ENCODE measurements at places on chromosomes 1 and 21.

DNA sequence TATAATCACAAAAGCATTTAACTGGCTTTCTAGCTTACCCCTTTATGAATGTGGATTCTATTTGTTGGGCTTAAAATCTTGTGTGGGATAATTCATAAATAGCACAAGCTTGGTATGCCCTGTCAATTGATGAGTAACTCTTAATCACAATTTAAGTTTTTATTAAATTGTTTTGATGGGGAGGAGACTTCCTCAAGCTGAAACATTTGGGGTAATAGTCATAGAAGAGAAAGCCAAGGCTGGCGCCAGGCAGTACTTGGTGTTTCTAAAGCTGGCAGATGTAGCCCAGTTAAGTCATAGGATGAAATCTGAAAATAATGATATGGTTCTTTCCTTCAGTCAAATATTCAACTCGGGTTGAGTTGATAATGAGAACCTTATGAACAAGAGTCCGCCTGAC is 167.2 kb downstream of the FMN2 start:
- DNase-seq: no peak

GRCh38 chr1:158924677-158925076 is 6.7 kb upstream of the PYHIN1 start:
- DNase-seq: no peak

- peak; percentile 75 for DNase-seq
Measured at GRCh38 chr1:24910751-24911650, 19.1 kb downstream of the RUNX3 start.

DNA sequence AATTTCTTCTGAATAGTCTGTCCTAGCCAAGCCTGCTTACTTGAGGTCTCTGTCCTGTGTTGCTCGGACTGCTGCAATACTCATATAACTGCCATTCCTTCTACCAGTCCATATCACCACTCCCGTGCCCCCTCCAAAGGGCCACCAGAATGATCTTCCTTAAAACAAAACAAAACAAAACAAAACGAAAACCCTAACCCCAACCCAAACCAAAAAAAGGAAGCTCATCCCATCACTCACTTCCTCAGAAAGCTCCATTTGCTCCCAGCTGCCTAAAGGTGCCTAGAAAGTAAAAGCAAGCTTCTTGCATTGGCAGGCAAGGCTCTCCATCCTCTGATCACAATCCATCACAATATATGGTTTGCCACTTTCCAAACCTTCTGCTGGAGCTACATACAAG is 20.3 kb downstream of the USP24 start:
- no peak for DNase-seq

GRCh38 chr21:31629972-31630711 is 29.4 kb upstream of the SOD1 start:
- DNase-seq: no peak

DNA sequence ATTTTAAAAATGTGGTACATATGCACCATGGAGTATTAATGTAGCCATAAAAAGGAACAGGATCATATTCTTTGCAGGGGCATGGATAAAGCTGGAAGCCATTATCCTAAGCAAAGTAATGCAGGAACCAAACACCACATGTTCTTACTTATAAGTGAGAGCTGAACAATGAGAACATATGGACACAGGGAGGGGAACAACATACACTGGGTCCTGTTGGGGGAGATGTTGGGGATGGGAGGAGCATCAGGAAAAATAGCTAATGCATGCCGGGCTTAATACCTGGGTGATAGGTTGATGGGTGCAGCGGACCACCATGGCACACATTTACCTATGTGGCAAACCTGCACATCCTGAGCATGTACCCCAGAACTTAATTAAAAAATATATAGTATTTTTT is 352.5 kb upstream of the KAZN start:
- no peak for DNase-seq

GRCh38 chr1:172466795-172467407 is 23.0 kb upstream of the PIGC start:
- DNase-seq: no peak

DNA sequence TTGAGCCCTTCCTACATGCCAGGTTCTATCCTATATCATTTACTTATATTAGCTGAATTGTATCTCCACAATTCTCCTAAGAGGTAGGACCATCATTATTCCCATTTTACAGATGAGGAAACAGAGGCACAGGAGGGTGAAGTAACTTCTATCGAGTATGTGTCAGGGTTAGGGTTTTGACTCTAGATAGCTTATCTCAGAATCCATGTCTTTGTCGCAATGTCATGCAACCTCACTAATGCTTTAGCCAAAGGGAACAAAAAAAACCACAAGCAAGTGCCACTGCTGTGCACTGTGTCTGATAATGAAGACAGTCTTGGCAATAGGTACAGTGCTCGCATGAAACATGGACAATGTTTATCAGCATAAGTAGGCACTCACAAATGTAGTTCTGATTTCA is 95.4 kb upstream of the CLDN14 start:
- DNase-seq: no peak

GRCh38 chr1:11286735-11287410 is 13.9 kb downstream of the UBIAD1 start:
- no peak for DNase-seq

DNA sequence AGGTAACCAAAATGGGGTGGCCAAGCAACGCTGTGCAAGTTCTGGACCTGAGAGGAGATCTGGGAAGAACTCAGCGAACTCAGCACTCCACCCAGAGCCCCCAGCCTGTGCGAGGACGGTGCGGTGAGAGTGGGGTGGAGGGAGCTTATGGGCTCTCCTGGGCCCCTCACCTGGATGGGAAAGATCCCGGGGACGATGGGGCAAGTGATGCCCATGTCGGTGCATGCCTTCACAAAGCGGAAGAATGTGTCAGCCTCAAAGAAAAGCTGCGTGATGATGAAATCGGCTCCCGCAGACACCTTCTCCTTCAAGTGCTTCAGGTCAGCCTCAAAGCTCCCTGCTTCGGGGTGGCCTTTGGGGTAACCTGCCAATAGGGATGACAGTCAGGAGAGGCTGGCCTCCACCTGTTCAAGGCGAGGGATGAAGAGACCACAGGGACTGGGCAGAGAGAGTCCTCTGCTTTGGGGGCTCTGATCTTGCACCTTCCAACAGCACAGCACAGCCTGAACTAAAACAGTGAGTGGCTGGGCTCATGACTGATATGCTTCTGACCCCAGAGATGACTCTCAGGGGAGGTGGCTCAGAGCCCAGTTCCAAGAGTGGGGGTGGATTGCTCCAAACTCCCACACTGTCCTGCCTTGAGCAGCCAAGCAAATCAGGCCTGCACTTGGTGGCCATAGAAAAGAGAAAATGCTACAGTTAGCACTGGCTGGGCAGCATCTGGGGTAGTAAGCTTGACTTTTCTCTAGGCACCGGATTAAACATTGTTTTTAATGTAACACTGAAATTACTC is 9.5 kb downstream of the MTHFR start:
- DNase-seq: no peak

DNA sequence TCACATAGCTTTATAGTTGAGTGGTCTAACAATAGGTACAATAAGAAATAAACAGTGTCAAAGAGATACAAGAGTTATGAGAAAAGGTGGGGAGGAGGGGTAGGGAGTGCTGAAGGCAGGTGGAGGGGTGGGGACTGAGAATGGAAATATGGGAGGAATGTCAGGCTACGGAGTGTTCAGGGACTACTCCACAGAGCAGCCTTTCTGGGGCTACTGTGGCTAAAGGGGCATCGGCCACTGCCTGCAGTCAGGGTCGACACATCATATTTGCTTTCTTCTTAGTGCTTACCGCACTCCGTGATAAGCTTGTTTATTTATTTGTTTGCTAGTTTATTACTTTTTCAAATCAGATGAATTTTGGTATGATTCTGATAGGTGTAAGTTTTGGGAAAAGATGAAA is 34.4 kb upstream of the CRNN start:
- DNase-seq: no peak

- DNase-seq: no peak
Measured at GRCh38 chr1:169595764-169596711, 9.8 kb upstream of the F5 start.

- DNase-seq: peak; percentile 42
Measured at GRCh38 chr1:213374369-213374768, 323.3 kb downstream of the RPS6KC1 start.

DNA sequence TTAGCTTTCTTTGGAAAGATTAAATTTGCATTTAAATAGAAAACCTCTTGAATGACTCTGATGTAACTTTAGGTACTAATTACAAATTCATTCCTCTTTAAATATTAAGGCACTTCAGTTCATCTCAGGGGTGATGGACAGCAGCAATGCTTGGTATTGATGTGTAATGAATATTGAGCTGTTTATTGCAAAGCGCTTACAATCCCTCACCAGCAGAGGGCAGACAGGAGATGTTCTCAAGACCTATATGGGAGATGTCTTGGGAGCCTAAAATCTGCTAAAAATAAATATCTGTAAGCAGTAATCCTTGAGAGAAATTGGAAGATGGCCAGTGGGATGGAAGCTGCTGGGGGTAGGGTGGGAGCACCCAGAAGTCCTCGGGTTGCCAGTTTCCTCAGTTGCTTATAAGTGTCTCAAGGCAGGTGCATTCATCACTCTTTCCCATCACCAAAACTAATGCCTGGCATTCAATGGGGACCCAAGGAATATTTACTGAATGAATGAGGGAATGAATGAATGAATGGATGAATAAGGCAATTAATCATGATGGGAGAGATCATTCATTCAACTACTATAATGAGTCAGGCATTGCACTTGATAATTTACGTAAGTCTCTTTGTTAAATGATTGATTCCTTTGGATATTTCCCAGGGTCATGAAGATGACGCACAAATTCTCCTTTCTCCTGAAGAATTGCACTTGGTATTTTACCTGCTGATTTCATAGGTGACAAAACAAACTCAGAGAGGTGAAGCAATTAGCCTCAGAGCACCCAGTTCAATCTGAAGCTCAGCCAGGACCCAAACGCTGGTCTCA is 2.3 kb downstream of the KLHDC8A start:
- peak; percentile 20 for DNase-seq

DNA sequence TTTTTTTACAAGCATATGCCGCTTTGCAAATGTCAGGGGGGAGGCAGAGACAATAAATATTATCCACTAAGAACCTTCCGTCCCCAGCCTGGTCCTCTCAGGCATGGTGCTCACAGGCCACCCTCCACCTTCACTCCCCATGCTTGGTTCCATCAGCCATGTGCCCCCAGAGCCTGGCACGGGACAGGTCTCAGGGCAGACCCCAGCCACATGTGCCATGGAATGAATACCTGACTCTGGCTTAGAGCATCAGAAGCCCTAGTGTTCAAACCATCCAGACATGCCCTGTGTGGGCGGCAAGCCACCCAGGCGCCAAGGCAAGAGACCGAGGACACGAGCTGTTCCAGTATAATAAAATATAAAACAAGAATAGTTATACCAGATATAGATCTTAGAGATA is 5.4 kb downstream of the LSS start:
- DNase-seq: no peak

DNA sequence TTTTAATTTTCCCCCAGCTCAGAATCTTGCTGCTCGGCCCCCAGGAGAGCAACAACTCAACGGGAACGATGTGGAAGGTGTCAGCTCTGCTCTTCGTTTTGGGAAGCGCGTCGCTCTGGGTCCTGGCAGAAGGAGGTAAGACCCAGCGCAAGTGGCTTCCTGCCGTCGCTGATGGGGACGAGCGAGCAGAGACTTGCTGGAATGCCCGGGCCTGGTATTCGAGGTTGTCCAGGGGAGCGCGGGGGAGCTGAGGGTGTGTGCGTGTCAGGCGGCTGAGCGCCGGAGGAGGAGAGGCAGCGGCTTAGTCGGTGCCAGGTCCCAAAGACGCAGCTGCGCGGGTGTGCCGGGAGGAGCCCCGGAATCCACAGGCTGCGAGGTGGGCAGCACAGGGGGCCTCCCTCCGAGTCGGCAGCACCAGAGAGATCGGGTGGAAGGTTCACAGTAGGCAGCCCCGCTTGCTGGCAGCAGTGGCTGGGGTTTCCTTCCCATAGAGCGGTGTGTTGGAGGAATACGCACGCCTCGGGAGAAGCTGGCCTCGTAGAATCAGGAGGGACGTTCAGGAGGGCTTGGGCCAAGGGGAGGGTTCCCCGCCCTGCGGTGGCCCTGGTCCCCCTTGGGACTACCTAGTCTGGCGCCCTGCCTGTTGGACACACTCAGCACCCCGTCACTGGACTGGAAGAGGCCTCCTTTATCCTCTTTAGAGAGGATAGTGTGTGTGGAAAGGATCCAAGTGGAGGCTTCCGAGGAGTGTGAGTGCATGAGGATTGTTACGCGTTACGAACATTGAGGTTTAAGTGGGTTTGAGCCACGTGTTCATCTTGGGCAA is 547 bp downstream of the PDPN start:
- no peak for DNase-seq

- DNase-seq: no peak
Measured at GRCh38 chr1:157584503-157584902, 13.4 kb downstream of the FCRL4 start.

- no peak for DNase-seq
Measured at GRCh38 chr1:151294742-151295462, 12.8 kb downstream of the ZNF687 start.

DNA sequence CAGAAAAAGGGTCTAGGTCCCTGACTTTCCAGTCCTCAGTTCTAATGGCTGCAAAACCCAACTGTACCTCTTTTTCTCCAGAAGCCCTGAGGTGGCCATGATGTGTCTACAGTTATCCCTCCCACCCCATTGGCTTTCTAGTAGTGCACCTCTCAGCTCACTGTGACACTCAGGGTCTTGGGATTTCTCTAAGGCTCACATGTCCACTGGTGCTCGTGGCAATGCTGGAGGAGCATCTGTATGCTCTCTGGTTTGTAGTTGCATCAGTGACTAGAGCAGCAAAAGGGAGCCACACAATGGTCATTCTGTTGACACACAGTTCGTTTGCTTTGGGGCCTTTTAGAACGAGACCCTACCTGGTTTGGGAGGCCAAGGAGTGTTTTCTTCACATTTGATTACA is 81.6 kb upstream of the SYT6 start:
- no peak for DNase-seq

- DNase-seq: peak; percentile 59
Measured at GRCh38 chr1:29120947-29121485, 2.7 kb downstream of the TMEM200B start.

GRCh38 chr1:213050745-213051126 is 305 bp upstream of the RPS6KC1 start:
- DNase-seq: no peak

- no peak for DNase-seq
Measured at GRCh38 chr1:63795455-63795854, 21.6 kb downstream of the ROR1 start.

DNA sequence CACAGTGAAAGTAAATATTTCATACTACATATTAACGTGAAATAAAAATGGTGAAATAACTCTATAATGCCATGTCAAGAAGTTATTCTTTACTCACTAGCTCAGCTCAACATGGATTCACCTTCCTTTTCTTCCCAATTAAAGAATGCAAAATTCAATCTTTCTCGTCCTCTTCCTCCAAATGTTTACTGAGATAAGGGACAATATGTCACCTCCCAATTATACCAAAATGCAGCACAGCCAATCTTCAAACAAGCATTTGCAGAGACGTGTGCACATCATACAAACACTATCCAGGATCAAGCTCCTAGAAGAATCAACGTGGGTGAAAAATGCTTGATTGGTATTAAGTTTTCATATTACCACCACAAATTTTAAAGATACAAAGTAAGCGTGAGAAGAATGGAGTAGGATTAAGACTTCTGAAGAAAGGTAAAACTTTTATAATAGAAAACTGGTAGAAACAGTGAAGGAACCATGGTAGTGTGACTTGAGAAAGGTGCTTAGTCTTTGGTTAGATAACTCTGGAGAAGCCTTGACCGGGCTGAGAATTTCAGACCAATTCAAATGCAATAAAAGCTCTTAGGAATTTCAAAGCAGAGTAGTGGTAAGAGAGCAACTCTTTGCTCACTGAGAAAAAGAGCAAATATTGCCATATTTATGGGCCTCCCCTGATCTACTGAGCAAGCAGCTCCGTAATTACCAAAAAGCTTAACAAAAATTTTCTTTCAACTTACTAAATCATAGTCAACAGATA is 7.2 kb downstream of the PTP4A2 start:
- DNase-seq: no peak

Measured in stimulated activated CD8-positive, alpha-beta memory T cell treated with anti-CD3 and anti-CD28 coated beads, Interleukin-2, amount 100 ng/mL, for 48 hours (primary cell).